ENCODE measurements at places on chromosomes 5 and 9. TPM values are rescaled to one million over a fixed set of nuclear protein-coding genes. Genes with fewer than 3 reads are reported as not detected.

The TMEM232 gene
- polyA plus RNA-seq, result 0.11 TPM

The PCDHB12 gene
- 0.11 TPM for polyA plus RNA-seq

The SELENOP gene
- 253 TPM for polyA plus RNA-seq

The RALGPS1 gene
- polyA plus RNA-seq, result 4.9 TPM

The TMEM252 gene
- polyA plus RNA-seq, result not detected

The SLC6A18 gene
- polyA plus RNA-seq, result not detected

The MUSK gene
- 0.03 TPM for polyA plus RNA-seq
